ENCODE measurements at places on chromosomes 3 and 15.

- no peak for DNase-seq
These were observed 3.3 kb downstream of the PPP4R2 start for GRCh38 chr3:72999951-73000350.

DNA sequence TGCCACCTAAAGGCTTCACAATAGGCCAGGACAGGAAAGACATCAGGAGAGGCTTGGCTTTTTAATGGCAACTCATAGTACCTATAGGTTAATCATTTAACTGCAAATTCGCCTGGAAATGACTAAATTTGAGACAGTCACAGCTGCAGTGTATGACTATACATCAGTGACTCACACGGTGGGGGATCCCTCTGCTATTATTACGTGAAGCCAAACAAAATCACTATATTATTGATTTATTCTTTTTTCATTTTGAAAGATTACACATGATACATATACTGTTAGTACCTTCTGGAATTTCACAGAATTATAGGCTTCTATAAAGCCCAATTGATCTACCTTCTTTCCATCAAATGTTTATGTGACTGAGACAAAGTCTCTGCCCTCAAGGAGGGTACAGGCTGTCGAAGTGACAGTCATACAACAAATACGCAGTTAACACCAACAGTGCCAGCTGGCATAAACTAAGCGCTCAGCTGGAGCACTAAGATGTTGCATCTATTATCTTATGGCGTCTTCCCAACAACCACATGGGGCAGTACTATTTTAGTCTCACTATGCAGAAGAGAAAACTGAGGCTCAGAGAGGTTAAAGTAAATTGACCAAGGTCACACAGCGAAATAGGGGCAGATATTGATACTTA is 82.0 kb upstream of the LMOD3 start:
- DNase-seq: no peak

GRCh38 chr15:91862891-91863504 is 9.5 kb downstream of the SLCO3A1 start:
- DNase-seq: no peak

GRCh38 chr3:47884603-47885002 is 81.7 kb downstream of the DHX30 start:
- no peak for DNase-seq

- DNase-seq: no peak
These were observed 77.5 kb upstream of the FBN1 start for GRCh38 chr15:48722764-48723661.

DNA sequence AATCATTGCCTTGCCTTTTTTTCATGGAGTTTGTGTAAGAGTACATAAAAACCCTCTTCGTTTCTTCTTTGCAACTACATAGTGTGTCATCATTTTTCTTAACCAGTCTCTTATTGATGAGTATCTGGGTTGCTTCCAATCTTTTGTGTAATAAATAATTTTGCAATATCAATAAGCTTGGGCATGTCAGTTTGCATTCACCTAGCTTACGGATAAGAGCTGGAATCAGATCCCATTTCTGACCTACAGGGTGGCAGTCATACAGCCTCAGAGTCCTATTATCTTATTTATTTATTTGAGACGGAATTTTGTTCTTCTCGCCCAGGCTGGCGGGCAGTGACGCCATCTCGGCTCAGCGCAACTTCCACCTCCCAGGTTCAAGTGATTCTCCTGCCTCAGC is 18.3 kb downstream of the ANP32A start:
- no peak for DNase-seq

- no peak for DNase-seq
These were observed 144.6 kb downstream of the FOXP1 start for GRCh38 chr3:71438904-71439303.

DNA sequence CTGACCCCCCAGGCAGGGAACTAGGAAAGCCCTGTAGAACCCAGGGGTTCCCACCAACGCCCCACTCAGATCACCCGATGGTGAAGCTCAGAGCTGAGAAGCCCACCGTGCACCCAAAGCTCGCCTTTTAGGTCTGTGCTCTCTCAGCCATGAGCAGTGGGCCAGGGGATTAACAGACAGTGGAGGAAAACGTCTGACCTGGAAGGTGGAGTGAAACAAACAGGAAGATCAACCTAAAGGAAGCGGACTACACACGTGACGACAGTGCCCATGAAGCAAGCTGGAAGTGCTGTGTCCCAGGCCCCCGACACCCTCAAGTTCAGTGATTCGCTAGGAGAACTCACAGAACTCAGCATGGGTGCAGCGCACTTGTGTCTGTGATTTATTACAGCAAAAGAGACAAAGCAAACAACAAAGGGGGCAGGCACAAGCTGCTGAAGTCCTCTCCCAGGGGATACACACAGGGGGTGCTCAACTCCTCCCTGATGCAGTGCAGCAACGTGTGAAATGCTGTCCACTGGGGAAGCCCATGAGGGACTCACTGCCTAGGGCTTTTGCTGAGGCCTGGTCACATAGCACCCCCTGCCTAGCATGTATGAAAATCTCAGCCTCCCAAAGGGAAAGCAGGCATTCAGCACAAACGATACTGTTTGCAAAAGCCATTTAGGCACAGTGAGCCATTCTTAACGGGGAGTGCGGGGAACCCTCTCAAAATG is 43.5 kb downstream of the CFAP92 start:
- no peak for DNase-seq

DNA sequence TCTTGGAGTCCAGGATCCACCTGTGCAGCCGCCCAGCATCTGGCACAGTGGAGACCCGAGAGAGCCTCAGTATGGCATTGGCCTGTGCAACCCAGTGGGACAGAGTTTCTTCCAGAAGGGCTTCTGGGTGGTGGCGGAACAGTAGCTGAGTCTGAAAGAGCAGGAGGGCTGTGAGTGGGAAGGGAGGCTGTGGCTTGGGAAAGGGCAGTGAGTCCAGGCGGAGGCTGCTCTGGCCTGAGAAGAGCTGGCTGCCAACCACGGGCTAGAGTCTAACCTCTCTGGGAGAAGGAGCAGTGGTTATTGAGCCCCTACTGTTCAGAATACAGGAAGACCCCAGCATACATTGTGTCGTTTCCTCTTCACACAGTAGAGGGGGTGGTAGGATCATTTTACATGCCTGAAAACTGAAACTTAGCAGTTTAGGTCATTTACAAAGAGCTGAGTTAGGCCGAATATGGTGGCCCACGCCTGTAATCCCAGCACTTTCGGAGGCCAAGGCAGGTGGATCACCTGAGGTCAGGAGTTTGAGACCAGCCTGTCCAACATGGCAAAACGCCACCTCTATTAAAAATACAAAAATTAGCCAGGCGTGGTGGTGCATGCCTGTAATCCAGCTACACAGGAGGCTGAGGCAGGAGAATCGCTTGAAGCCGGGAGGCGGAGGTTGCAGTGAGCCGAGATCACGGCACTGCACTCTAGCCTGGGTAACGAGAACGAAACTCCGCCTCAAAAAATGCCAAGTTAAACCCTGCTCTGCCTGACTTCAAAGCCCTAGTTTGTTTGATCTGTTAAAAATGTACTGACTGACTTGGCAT is 3.2 kb downstream of the AEN start:
- no peak for DNase-seq

DNA sequence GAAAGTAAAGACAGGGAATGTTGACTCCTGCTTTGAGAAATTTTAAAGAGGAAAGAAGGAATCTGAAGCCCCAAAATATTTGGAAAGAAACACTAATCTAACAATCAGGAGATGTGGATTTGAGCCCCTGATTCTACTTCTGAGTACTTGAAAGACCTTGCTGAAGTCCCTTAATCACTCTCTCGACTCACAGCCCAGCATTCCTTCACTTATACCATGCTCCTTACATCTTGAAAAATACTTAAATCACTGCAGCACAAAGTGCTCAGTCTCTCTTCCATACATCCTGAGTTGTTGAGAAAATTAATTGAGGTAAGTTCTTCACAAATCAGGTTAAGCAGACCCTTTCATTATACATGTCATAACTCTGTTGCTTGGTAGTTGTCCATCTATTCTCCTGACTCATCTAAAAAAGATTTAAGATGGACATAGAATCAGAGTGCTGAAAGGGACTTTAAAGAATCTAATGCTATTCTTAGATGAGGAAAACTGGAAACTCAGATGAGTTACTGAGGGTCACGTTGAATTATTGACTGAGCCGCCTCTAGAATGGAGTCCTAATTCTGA is 72.8 kb upstream of the THSD4 start:
- no peak for DNase-seq

- no peak for DNase-seq
These were observed 136.2 kb upstream of the EIF1B start for GRCh38 chr3:40173227-40173721.

DNA sequence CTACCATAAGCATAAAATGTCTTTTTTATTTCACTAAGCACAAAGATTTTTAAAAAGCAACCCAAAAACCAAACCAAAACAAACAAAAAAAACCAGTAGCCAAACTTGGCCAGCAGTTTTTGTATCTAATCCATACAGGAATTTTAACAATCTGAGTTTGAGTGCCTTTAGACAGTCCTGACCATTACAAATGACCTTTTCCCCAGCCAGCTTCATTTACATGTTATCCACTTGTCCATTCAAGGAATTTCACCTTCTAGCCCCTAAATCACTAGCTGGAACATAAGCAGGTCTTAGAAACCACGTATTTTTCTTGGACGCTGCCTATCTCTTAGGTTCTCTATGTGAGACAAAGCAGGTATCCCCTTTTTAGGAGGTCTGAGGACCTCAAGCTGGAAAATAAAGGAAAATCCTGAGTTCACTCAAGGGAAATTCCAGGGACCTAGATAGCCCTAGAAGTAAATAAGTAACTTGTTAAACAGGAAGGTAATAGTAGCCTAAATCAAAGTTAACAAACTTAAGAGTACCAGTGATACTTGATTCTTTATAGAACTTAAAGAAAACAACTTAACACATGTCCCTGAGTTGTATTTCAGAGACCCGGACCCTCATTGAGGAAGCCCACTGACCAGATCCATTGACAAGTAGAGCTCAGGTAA is 34.2 kb downstream of the CIP2A start:
- no peak for DNase-seq

GRCh38 chr15:96338074-96338765 is 7.7 kb downstream of the NR2F2 start:
- DNase-seq: no peak

DNA sequence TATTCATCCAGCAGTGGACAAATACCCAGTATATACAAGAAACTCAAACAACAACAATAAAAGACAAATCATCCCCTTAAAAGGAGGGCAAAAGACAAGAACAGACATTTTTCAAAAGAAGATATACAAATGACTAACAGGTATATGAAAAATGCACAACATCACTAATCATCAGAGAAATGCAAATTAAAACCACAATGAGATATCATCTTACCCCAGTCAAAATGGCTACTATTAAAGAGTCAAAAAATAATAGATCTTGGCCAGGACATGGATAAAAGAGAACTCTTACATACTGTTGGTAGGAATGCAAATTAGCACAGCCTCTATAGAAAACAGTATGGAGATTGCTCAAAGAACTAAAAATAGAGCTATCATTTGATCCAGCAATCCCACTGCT is 16.9 kb downstream of the DHX36 start:
- no peak for DNase-seq

- DNase-seq: no peak
These were observed 127.8 kb upstream of the LRRFIP2 start for GRCh38 chr3:37301980-37302708.

GRCh38 chr3:190375246-190375645 is 12.7 kb upstream of the CLDN16 start:
- no peak for DNase-seq

DNA sequence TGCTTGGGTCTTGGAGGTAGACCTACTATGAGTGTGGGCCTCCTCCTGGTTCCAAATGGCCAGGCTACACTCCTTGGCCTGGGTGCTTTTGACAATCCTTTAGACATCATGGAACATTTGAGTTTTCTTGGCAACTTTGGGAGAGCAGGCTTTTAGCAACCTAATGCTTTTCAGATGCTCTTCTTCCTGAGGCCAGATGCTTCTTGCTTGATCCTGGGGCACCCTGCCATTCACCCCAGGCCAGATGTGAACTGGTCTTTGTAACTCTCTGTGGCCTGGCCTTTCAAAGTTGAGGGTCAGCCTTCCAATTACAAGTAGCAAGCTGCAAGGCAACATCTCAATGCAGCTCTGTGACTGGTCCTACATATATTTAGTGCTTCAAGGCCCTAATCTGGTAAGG is 40.5 kb downstream of the RTP1 start:
- DNase-seq: no peak

DNA sequence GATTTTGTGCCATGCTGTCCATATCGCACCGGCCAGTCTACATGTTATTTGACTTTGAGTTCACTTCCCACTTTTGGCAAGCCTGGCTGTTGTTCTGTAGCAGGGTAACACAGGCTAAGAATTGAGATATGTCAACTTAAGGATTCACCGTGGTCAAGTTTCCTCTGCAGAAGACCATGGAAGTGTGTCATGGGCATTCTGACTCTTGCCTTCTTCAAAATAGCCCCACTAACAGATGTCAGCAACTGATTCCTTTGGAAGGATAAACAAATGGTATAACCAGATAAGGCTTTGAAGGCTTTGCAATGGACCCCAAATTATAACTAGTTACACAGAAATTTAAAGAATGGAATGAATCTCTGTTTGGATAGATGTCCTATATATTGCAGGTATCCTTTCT is 20.1 kb upstream of the CD47 start:
- DNase-seq: no peak

DNA sequence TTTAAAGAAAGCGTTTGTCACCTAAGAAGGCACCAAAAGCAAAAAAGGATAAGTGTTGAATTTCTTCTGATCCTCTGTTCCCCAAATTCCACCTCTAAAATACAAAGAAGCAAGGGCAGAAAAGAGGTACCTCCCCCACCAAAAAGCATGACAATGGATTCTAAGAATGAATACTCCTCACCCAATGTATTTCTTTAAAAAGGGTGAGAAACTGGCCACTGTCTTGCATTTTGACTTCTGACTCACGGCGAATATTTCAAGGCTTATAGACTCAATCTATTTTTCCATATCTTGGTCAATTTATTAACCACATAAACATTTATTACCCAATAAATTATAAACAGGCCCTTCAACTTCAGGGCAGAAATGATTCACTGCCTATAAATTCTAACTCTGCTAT is 131.1 kb downstream of the NR1I2 start:
- no peak for DNase-seq

GRCh38 chr3:44420676-44421075 is 56.8 kb downstream of the ZNF445 start:
- DNase-seq: no peak

DNA sequence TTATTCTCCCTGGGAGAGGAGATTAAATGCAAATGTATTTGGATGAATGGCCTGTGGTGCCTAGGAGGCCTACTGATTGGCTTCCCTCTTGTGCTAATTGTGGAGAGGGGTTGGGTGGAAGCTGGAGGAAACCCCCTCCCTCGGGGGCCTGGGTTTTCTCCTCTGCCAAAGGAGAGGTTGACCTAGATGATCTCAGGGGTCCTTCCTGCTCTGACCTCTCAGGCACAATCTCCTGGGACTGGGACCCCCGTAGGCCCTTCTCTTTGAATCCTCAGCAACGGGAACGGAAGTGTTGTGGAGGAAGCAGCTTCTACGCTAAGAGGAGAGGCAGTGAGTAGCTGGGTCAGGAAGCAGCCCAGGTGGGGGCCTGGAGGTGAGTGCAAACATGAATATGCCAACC is 40.5 kb upstream of the MAGEF1 start:
- DNase-seq: no peak

DNA sequence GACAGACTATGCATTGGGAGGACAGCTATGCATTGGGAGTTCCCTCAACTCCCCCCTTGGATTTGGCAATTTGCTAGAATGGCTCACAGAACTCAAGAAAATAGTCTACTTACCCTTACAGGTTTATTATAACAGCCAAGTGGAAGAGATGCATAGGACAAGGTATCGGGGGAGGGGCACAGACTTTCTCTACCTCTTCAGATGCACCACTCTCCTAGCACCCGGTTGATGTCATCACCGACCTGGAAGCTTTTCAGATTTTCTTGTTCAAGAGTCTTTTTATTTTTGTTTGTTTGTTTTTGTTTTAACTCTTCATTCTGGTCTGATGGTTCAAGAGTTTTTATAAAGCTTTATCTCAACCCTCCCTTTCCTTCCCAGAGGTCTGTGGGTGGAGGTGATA is 20.7 kb upstream of the ADAMTS9 start:
- no peak for DNase-seq
